Fibroblast of mammary gland (primary cell): ENCODE measurements at places on chromosomes 2 and 18.

DNA sequence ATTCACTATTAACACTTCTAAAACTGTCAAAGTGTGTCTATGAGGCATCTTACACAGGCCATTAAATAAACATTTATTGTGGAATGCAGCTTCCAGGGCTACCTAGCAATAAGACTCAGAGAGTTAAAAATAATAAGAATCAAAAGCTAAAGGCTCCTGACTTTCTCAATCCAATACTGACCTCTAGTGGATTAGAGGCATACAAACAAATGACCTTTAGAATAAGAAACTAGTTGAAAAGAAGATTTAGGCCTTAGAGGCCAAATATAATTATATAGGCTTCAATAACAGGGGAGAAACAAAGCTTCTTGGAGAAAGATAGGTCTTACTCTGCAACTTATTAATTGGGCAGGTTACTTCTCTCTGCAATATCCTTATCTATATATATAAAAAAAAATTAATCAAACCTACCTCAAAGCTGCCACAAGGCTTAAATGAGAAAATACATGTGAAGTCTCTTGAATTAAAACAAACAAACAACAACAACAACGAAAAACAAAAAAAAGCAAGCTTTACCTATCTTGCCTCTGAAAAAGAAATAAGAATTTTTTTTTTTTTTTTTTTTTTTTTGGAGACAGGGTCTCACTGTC is 246.1 kb downstream of the EXOC6B start:
- peak; percentile 64 for DNase-seq

DNA sequence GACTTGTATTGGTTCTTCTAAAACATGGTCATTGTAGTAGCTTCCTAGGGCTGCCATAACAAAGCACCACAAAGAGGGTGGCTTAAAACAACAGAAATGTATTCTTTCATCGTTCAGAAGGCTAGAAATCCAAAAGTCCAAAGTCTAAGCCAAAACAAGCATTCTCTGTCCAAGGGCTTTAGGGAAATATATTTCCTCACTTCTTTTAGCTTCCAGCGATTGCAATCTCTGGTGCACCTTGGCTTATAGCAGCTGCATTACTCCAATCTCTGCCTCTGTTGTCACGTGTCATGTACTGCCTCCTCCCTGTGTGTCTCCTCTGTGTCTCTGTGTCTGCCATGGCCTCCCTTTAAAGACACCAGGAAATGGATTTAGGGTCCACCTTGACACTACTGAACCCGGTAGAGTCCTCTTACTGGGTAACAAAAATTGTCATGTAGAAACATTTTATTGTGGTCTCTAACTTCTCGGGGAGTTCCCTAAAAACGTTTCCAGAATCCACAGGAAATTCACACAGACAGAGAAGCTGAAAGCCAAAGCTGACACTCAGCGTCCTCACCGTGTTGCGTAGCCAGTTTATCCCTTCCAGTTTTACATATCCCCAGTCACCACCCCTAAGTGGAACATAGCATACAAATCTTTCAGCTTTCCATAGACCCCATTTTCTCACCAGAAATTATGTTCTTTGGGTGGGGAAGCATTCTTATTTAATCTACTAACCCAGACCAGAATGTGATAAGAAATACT is 20.7 kb upstream of the TTN start:
- no peak for DNase-seq

GRCh38 chr2:128791985-128792320 is 473.3 kb upstream of the HS6ST1 start:
- no peak for DNase-seq

GRCh38 chr2:510839-511238 is 166.4 kb downstream of the TMEM18 start:
- no peak for DNase-seq

DNA sequence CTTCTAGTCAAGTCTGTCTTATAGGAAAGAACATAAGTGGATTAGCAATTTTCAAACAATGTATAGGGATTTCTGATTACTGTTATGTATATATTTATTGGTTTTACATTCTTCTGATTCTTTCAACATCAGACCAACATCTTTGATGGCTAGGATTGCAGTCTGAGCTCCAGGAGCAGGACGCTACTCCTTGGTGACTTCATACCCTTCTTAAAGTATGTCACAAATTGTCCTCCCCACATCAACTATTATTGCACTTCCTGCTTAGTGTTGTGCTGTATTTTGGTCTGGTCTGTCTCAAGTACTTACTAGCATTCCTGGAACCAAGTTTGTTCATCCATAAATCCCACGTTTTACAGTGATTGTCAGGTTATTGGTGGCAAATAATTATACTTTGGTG is 49.0 kb downstream of the MAP2 start:
- peak; percentile 76 for DNase-seq

DNA sequence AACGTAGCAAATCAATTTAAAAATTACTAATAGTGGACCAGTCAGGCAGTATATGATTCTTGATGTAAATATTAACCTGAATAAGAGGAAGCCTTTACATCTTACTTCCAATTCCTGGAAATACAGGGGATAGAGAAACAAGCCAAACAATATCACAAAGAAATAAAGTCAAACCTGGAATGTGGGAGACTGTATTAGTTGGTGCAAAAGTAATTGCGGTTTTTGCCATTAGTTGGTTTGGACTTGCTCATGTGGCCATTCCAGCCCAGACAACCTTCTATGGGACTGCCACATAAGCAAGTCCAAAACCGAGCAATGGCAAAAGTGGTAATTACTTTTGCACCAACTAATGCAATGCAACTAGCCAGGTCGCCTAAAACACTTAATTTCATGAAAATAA is 38.9 kb upstream of the YES1 start:
- no peak for DNase-seq
